Activated CD8-positive, alpha-beta memory T cell treated with anti-CD3 and anti-CD28 coated beads for 1 hour (primary cell): ENCODE measurements at places on chromosomes 3 and 15.

DNA sequence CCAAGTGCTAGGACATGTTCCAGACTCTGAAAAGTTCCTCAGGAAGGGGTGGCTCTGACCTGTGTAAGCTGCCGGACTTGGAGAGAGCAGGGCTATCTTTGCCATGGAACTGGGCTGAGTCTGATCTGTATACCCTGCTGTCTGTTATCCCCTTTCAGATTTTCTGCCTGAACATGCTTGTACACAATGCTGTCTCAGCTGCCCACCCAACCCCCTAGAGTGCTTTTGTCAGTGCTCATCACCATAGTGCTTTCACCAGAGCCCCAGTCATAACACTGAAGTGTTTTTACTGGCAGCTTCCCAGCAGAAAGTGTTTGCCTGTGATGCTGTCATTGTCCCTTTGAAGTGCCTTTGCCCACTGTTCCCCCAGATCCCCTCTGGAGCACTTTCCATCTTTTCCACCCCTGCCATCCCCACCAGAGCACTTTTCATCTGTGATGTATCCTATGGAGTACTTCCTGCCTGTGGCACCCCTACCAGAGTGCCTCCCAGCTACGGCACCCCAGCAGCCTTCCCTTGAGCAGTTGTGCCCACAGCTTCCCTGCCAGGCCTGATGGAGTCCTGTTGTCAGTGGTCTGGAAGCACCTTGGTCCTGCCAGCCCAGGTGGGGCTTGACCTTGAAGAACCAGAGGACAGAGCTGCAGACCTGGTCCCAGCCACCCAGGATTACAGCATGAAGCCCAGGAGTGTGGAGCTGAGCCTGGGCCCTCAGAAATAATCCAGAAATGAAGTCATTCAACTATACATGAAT lies 397.7 kb downstream of the DIPK2A start:
- no peak for DNase-seq

DNA sequence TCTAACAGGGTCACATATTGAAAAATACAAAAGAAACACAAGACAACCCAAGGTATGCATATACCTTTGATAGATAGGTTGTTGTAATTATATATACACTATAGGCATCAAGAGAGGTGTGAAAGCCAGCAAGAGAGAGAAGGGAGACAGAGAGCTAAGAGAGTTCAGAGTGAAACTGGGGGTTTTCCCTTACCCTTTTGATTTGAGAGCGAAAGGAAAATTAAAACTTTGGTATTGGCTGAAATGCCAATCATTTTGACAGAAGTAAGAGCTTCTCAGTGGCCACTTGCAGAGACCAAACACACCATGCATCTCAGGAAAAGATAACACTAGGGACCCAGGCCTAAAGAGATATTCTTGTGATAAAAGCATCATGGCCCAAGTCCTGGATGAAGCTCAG lies 183.6 kb downstream of the SHOX2 start:
- no peak for DNase-seq

DNA sequence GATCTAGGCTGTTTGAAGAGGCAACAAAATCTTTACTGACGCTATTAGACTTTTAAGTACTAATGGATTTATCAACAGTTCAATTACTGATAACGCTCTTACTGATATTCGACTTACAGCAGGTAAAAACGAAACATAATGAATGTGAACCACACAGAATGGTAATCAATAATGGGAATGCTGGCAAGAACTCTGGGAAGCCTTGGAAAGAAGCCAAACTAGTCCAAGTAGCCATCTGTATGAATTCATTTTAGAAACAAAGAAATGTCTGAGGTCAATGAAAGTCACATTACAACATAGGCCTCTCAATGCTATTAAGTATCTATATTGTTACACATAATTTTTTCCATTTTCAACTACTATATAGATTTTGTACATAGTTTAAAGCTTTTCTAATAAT lies 130.0 kb downstream of the DMXL2 start:
- DNase-seq = no peak

DNA sequence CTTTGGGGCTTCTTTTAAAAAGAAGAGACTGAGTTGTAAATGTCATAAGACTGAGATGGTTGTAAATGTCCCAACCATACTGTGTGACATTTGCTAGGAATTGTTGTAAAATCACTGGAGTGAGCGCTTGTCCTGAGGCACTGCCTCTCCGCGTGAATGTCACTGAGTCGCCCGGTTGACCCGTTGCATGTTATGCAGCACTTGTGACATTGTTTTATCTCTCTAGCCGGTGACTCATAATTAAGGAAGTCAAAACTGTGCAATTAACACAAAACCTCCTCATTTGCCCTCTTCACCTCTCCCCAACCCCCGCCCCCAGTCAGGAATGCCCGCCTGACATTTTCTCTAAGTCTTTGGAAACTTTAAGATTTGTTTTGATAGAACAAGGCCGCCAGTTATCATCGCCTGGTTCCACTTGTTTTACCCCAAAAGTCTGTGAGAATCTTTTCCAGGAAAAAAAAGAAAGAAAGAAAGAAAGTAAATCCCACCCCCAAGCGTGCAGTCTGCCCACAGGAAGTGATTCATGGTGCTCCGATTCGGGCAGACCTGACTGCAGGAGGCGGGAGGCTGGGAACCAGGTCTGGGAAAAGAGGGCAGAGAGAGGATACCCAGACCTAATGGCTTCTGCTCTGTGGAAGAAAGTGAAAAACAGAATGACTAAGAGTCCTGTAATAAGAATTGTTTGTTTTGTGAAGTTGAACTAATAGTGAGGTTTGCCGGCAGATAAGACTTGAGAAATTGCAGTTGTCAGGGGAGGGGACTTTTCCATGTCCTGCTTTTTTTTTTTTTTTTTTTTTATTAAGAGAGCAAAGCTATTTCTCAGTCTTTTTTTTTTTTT lies 84.8 kb downstream of the SMAD3 start:
- no peak for DNase-seq

- DNase-seq = no peak
Observed at GRCh38 chr3:138082992-138083386, 32.4 kb downstream of the DZIP1L start.

GRCh38 chr3:173217127-173217526 lies 76.1 kb upstream of the SPATA16 start:
- no peak for DNase-seq

- DNase-seq = no peak
Observed at GRCh38 chr3:159123877-159124276, 322.0 kb downstream of the MFSD1 start.

DNA sequence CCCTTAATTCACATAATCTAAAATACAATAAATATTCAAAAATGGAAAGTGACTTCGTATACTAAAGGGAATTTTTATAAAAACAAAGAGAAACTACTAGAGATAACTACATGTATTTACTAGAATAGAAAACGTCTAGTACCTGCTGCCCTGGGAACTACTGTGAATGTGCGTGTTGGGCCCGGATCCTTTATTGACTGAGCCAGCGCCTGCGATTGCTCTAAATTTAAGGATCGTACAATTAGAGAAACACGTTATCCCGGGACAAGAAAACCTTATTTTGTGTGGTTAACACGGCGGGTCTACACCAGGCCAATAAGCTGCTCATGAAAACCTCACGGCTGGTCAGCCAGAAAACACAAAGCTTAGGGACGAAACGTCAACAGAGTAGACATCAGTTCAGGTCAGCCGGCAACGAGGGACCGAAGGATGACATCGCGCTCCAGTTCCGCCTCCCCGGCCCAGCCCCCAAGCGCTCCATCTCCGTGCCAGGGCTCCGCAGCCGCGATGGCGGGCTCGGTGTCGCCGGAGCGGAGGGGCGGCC lies 555 bp downstream of the TM2D3 start:
- no peak for DNase-seq

GRCh38 chr15:64634027-64634426 lies 141.4 kb downstream of the RBPMS2 start:
- DNase-seq = no peak

DNA sequence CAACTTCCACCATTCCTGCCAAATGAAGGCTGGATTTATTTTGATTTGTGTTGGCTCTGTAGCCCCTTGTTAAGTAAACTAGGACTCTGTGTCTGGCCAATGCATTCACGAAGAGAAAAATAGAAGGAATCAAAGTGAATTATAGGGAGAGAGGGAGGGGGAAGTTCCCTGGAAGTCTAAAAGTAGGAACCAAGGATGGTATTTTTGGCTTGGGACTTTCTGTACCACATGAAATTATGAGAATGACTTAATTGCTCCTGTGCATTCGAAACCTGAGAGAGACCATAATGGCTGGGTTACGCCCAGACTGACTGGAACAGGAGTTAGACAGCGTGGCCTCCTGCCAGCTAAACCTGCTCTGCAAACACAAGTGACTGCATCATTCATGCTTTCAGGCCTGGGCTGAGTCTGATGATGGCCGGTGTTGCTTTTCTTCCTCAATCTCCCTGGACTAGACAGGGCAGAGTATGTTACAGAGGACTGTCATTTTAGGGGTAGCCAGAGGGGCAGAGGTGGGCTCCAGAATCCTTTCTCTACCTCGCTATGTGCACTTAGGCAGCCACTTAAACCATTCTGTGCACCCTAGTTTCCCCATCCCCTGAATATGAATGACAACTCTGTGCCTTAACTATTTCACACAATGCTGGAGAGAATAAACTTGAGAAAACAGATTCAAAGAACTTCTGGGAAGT lies 58.9 kb downstream of the MYO1E start:
- no peak for DNase-seq

GRCh38 chr15:56616551-56616950 lies 116.8 kb downstream of the ZNF280D start:
- no peak for DNase-seq

- DNase-seq = no peak
Observed at GRCh38 chr15:90266061-90266431, 574 bp downstream of the NGRN start.

DNA sequence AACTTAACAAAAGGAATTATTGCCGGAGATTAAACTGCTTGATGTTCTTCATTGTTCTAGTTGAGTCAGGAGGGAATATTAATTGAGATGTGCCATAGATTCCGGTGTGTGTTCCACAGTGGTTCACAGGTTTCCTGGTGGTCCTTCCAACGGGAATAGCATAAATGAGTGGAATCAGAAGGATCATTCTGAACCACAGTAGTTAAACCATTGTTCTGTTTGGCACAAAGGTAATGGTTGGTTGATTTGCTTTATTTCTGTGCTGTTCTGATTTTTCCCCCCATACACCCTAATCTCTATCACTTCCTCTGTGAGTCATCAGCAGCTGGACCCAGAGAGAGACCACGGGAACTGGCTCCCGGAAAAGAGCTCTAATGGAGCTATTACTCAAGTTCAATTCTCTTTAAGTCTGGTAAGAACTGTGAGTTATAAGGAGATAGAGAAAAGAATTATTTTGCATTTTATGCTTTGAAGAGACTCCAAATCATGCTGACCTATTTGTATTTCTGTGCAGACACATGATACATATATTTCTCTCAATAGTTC lies 627.2 kb downstream of the ZIC1 start:
- no peak for DNase-seq

- DNase-seq = no peak
Observed at GRCh38 chr15:40936709-40937666, 7.8 kb downstream of the DLL4 start.

- DNase-seq = no peak
Observed at GRCh38 chr3:66712210-66712609, 211.4 kb upstream of the LRIG1 start.

- no peak for DNase-seq
Observed at GRCh38 chr15:68821190-68821840, 620 bp upstream of the ANP32A start.

- no peak for DNase-seq
Observed at GRCh38 chr3:176167272-176167671, 1030.0 kb downstream of the TBL1XR1 start.

DNA sequence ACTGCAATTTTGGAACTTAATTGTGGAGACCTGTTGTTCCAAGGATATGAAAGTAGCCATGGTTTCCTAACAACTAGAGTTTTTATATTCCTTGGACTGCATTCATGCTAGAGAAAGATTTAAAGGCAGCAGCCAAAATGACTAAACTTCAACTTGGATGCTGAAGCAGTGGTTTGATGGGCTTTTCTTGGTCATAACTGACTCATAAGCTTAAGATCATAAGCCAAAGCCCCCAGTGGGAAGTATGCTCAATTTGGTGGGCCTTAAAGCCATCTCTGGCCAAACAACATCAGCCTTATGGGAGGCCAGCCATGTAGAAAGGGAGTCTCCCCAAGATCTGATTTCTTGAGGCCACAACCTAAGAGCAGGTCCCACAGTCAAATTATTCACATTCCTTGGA lies 80.2 kb downstream of the ZNF280D start:
- DNase-seq = no peak

- DNase-seq = no peak
Observed at GRCh38 chr3:40969341-40969740, 230.0 kb upstream of the CTNNB1 start.

GRCh38 chr15:69304182-69304545 lies 5.5 kb downstream of the PAQR5 start:
- DNase-seq = no peak

DNA sequence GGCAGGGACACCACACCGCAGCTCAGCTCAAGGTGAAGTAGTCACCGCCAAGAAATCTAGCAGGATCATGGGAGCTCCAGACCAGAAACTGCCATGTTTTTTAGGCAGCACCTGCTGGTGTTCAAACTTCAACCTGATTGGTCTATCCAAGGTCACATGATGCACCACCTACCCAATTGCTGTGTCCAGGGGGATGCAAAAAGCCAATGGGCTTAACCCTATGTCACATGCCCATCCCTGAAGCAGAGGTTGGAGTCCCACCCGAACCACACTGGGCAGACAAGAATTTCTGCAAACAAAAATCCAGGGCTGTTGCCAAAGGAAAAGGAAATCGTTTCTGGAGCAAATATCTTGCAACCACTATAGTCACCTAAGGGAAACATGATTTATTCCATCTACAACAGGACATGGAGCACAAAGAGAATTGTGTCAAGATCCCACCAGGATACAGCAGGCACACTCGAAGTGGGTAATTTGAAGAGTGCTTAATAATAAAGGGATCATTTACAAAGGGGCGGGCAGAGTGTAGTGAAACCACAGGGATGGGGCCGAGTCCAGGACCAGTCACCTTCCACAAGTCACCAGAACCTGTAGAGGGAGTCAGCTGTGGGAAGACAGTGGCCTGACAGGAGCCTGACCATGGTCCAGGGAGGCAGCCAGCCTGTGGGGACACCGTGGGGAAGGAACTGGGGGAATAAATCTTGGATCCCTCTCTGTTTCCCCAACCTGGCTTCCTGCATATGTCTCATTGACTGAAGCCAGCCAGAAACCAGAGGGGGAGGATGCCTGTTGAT lies 34.2 kb upstream of the TSEN2 start:
- no peak for DNase-seq

DNA sequence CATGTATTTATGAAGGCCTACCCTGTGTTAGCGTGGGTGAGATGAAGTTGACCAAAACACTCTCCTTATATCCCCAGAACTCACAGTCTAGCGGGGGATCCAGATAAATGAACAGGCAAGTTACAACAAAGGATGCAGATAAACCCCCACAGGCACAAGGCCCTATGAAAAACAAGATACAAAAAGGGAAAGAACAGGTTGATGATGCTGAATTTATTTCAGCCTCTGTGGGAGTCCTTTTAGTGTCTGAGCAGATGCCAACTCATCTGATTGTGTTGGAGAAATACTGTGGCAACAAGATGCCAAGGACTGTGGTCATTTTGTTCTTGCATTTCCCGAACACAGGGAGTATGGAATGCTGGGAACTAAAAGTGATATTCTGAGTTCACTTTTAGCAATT lies 300.0 kb downstream of the CHST2 start:
- DNase-seq = no peak
